ENCODE measurements at places on chromosomes 7 and 10.

- DNase-seq = no peak
Measured at GRCh38 chr10:98611436-98611835, 164.7 kb upstream of the HPS1 start.

GRCh38 chr7:20290505-20291111 is 40.1 kb upstream of the ITGB8 start:
- DNase-seq = no peak

- peak; percentile 46 for DNase-seq
Measured at GRCh38 chr10:97407211-97407951, 6.2 kb upstream of the RRP12 start.

- no peak for DNase-seq
Measured at GRCh38 chr7:122619664-122620063, 79.3 kb downstream of the RNF133 start.

GRCh38 chr10:15345450-15345849 is 25.6 kb downstream of the FAM171A1 start:
- no peak for DNase-seq

DNA sequence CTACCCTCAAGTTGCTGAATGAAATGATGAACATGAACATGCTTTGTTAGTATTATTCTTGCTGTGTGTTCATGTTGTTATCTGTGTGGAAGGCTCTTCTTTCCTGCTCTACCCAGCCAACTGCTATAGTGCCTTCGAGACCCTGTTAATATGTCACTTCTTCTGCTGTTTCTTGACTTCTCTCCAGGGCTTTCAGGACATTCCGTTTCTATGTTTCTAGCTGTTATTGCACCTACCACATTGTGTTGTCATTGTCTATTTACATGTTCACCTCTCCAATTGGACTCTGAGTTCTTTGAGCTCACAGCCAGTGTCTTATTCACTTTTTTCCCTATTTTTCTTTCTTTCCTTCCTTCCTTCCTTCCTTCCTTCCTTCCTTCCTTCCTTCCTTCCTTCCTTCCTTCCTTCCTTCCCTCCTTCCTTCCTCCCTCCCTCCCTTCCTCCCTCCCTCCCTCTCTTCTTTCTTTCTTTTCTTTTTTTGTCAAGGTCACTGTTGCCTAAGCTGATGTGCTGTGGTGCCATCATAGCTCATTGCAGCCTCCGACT is 40.4 kb downstream of the BAMBI start:
- no peak for DNase-seq

DNA sequence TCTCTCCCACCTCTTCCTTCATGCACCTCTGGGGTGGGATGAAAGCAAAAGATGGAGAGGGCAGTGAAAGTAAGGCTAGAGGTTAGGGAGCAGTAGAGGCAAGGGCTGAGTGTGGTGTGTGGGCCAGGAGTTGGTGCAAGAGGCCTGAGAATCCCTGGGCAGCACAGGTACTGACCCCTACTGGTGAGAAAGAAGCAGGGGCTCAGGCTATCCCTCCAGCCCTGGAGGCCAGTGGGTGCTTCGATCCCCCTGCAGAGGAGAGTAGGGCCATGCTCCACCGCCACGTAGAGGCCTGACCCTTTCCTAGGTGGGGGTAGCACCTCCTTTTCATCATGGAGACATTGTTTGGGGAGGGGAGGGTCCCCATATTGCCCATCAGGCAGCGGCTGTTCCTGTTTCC is 9.8 kb downstream of the CDHR1 start:
- DNase-seq = no peak

- no peak for DNase-seq
Measured at GRCh38 chr7:137476937-137477336, 133.4 kb upstream of the PTN start.

DNA sequence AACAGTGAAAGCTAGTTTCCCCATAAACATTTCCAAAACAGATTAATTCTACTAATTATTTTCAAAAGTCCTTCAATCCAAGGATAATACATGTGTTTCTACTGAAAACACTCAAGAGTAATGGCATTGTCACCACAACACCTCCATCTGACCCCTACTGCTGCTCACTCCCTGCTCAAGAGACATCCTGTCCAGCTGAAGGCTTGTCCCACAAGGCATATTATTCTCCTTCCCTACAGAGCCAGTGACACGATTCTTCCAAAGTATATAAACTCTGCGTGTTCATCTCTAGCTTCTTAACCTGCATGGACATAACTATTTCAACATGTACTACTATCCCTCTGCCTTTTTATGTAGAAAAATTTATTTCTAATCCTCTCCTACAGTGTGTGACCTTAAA is 182.1 kb downstream of the CPEB3 start:
- no peak for DNase-seq

DNA sequence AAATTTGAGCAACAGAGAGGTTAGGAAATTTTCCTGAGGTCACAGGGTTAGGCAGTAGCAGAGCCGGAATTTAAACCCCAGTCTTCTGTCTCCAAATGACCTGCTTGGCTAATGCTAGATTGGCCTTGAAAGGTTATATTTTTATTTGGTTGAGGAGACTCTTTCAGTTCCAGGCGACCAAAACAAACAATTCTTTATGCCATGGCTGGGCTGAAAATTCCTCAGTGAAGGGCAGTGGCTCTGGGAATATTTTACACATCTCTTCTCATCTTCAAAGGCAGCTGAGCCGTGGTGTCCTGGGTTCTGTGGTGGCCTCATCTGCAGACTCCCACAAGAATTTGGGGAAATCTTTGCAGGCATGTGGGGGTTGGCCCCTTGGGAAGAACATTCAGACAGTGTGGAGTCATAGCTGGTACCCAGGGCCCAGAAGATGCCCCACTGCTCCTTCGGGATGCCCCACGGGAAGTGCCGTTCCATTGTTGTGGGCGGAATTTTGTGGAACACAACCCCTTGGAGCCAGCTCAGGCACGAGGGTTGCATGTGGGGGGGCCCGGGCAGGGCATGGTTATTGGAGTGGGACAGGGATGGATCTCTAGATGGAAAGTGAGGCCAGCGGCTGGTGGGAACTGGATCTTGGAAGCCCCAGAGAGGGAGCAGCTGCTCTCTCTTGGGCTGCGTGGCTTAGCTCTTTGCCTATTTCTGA is 33.2 kb downstream of the RPS24 start:
- no peak for DNase-seq

GRCh38 chr7:7686811-7687508 is 31.4 kb downstream of the RPA3 start:
- no peak for DNase-seq

GRCh38 chr10:114096864-114097263 is 53.2 kb downstream of the ADRB1 start:
- DNase-seq = no peak

GRCh38 chr10:132743925-132744490 is 41.9 kb downstream of the NKX6-2 start:
- no peak for DNase-seq

DNA sequence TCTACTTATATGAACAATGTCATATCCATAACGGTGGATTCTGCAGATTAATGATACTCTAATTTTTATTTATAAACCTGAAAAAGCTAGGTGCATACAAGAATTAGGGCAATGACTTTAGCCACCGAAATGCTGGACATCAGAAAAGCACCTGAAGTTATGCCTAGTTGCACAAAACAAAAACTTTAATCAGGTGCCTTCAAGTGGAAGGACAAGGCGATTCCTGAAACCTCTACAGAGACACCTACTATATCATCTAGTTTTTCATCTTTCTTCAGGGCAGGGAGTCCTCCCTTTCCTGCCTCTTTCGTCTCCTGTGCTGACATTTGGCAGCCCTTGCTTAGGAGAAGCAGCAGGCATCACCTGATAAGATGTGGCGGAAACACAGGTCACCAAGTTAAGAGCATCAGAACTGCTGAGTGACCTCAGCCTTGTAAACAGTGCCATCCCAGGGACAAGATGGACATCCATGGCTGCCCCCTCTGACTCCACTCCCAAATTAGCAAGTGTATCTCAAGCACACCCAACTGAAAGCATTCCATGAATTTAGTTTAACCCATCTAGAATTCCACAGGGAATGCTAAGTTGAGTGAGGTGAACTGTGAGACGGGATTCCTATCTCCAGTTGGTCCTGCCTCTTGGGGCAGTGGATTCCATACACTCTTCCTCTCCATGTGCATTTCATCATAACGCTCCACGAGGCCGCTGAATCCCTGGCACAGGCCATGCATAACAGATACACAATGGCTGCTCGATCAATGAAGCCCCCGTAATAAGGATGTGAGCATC is 5.8 kb downstream of the ITPRIP start:
- DNase-seq = no peak

DNA sequence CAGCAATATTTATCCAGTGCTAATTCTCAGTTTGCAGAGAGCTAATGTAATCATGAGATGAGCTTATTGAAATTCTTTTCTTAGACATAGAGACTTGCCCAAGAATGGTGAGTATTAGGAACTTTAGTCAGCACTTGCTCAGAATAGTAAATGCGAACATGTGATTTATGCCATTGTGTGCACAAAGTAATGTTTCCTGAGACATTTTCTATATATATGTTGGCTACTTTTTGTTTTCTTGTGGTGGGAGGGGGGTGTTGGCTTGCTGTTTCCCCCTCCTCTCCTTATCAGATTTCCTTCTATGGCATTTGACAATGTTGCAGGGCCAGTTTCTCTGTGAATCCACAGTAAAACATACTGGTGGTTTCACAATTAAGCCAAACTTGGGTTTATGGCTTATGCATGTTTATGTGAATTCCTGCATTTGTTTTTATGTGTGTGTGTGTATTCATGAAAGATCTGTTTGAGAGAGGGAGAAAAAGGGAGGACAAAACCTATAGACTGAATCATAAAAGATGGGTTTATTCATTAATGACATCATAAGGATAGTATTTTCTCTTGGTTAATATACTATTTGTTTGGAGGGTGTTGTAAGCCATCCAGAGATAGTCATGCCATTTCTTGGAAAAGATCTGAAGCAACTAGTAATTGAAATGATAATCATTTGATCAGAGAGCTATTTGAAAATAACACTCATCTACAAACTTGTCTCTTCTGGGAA is 36.3 kb downstream of the ARID5B start:
- no peak for DNase-seq

DNA sequence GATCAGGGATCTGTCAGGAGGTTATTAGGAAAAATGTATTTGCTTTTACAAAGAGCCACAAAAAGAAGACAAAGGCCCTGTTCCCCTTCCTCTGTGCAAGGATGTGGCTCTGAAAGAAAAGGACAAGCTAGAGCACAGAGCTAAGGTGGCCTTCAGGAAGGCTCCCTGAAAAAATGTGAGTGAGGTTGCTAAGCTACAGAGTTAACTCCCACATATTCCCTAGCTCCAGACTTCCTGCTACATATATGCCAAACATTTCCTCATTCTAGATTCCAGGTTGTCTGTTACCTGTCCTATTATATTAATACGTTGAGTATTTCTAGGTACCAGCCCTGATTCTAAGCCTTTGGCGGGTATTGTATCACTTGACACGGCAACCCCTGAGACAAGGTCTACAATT is 369.0 kb downstream of the PARD3 start:
- no peak for DNase-seq
